ENCODE measurements at places on chromosomes 1 and 21.

DNA sequence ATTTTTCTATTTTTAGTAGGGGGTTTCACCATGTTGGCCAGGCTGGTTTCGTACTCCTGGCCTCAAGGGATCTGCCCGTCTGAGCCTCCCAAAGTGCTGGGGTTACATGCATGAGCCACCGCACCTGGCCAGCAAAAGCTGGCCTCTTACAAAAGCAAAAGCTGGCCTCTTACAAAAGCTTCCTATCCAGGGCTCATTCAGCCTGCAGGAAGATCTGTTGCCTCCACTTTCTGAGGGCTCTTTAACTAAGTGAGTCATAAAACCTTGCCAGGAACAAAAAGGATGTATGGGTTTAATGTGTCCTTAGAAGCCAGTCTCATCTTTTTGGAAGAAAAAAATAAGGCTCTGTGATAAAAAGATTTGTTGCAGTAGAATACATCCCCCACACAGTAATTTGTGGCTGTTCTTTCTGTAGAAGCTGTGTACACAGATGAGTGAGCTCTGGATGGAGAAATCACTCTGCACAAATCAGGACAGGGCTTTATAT is 15.0 kb downstream of the HTR1D start:
- DNase-seq = no peak

DNA sequence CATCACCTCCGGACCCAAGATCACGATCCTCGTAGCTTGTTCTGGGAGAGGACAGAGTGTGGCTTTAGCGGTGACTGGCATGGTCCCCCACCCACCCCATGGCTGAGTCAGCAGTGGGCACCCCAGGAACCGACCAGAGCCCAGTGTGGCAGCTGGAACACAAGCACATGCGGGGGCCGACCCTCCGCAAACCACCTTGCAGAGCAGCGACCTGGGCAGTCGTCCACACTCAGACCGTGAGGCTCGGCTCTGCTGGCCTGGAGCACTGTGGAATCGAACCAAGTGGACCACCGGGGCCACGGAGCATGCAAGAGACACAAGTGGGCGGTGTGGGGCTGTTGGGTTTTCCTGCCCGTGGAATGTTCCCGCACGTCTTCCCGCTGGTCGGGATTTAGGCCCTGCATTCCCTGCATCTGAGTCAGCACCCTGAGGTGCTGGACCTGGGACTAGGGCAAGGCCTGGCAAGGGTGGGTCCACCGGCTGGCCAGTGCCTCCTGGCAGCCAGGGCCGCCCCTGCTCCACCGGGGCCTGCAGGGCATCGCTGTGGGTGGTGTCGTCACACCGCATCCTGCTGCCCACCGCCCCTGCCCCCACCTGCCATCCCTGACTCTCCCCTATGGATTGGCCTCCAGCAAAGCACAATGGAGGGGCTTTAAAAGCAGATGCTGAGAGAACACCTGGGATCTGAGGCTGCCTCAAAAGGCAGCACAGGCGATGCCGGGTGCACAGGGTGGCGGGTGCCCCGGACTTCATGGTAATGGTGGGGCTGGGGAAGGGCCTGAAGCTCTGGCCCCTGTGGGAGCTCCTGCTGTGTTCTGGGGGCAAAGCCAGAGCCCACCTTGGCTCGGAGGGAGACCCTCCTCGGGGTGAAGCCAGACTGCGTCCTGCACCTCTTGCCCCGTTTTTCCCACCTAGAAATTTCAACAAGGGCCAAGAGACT is 18.5 kb downstream of the MORN1 start:
- no peak for DNase-seq

- DNase-seq = no peak
Measured at GRCh38 chr1:238107322-238107721, 216.6 kb upstream of the ZP4 start.

GRCh38 chr1:205075642-205076155 is 8.6 kb downstream of the TMEM81 start:
- no peak for DNase-seq

- DNase-seq = no peak
Measured at GRCh38 chr1:202187041-202187671, 6.4 kb upstream of the LGR6 start.

DNA sequence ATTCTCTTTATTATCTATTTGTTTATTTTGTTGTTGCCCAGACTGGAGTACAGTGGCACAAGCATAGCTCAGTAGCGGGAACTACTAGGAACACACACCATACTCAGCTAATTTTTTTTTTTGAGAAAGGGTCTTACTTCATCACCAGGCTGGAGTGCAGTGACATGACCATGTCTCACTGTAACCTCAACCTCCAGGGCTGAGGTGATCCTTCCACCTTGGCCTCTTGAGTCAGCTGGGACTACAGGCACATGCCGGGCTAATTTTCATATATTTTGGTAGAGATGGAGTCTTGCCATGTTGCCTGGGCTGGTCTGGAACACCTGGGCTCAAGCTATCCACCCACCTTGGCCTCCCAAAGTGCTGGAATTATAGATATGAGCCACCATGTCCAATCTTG is 5.3 kb upstream of the TXNIP start:
- DNase-seq = no peak

DNA sequence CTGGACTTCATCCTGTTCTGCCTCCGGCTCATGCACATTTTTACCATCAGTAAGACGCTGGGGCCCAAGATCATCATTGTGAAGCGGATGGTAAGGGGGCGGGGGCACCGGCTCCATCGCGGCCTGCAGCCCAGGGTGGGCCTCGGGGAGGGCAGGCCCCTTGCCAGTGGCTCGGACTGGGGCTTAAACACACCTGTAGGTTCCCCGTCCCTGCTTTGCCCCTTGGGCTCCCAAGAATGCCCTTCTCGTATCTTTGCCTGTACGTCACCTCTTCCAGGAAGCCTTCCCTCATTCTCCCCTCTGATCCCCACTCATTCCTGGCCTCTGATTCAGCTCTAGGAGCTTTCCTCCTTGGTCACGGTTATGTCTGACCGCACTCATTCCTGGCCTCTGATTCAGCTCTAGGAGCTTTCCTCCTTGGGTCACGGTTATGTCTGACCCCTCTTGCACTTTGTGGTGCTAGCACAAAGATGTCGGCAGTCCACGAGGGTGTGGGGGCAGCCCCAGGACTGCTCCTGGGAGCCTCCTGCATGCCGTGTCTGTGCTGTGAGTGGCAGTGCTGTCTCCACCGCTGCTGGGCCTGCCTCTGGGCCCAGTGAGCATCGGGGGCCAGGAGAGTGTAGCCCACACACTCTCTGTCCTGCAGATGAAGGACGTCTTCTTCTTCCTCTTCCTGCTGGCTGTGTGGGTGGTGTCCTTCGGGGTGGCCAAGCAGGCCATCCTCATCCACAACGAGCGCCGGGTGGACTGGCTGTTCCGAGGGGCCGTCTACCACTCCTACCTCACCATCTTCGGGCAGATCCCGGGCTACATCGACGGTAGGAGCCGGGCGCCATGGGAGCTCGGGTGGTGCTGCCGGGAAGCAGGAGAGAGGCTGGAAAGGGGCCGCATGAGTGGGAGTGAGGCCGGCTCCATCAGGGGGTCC is 49.1 kb upstream of the LRRC3 start:
- DNase-seq = no peak
